Stimulated activated CD4-positive, alpha-beta T cell treated with anti-CD3 and anti-CD28 coated beads, Interleukin-4, amount 100 ng/mL, for 24 hours (primary cell): ENCODE measurements at places on chromosomes 11 and 22.
A peak's percentile ranks its signal among the peaks of the same experiment; 100 is the strongest.

- DNase-seq, result no peak
Measured at GRCh38 chr22:38566726-38567504, 3.1 kb downstream of the DMC1 start.

GRCh38 chr11:14898355-14898754 lies 6.3 kb upstream of the CYP2R1 start:
- DNase-seq, result no peak

GRCh38 chr11:131534611-131535010 lies 164.2 kb downstream of the NTM start:
- no peak for DNase-seq

DNA sequence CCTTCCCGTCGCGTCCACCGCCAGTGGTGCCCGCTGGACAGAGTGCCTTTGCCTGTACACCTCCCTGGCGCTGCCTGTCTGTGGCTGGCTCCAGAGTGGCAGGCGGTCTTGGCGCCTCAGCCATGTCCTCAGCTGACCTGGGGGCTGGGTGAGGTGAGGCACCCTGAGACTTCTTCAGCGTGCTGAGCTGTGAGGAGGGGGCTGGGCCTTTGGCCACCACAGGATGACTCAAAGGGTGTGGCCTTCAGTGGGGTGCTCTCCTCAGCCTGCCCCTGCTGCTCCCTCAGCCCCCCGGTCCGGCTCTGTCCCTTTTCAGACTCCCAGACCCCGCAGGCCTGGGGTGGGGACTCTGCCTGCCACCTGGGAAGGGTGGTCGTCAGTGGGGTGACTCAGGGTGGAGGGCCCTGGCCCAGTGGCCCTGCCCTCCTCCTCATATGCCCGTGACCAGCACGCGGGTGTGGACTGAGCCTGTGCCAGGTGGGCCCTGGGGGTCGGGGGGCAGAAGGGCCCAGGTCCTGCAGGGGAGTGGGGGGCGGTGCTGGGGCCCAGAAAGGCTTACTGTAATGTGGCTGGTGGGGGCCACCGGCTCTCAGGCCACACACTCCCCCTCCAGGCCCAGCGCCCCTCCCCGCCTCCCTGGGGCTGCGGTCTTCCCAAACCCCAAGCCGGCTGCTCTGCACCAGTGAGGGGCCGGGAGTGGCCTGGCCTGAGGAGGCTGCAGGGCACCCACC lies 15.9 kb downstream of the CRELD2 start:
- DNase-seq, result no peak

DNA sequence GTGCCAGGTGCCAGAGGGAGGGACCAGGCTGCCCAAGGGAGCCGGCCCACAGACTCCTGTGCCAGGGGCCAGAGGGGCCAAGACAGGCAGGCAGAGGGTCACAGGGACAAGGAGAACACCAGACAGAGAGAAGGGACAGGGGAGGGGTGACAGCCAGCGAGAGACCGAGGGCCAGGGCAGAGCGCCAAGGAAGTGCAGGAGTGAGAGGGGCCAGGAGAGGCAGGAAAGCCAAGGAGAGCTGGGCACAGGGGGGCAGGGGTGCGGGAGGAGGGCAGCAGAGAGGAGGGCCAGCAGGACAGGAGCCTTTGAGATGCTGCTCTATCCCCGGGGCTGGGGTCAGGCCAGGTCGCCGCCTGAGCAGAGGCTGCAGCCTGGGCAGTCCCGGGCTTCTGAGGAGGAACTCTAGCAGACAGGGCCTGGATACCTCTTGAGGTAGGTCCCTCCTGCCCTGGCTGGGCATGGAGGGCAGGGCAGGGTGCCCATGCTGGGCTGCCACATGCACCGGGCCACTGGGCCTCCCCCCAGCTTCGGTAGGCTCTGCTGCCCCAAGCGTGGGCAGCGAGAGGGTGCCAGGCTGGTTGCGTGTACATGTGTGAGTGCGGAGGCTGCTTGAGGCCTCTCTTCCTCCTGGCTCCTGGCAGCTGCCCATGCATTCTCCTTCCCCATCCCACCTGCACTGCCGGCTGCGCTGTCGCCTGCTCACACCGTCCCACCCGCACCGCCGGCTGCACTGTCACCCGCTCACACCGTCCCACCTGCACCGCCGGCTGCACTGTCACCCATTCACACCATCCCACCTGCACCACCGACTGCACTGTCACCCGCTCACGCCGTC lies 12.2 kb downstream of the LSP1 start:
- DNase-seq, result no peak

GRCh38 chr11:86257446-86257845 lies 12.9 kb downstream of the EED start:
- DNase-seq, result no peak

DNA sequence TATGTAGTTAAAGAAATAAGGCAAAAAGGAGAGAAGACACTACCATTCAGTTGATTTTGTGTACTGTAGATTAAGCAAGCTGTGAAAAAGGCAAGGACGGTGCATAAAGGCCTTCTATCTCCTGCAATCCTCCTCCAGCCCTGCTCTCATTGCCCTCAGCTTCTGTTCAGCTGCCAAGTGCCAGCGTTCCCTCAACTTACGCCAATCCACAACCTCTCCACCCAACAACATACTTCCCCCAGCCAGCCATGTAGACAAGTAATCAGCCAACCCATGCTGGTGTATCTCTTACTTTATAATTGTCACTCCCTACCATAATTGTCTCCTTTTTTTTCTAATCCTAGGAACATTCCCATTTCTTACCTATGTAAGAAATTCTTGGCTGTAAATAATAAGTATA lies 30.1 kb upstream of the ANO5 start:
- DNase-seq, result no peak

DNA sequence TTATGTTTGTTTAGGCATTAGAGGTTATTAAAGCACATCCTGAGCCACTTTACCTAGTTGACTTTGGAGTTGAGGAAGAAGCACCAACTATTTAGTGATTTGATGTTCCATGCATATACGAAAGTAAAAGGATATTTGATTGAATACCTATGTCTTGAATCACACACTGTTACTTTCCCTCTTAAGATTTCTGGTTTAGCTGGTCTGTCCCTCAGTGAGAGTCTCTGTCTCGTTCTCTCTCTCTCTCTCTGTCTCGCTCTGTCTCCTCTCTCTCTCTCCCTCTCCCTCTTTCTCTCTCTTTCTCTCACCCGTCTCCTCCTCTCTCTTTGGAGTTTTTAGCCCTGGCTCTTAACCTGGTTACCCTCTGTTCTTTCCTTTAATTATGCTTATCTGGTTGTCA lies 11.0 kb downstream of the CTNND1 start:
- DNase-seq, result no peak

- no peak for DNase-seq
Measured at GRCh38 chr22:20531404-20532201, 24.2 kb downstream of the MED15 start.

GRCh38 chr11:62443390-62444235 lies 24.8 kb downstream of the SCGB1A1 start:
- DNase-seq, result no peak

DNA sequence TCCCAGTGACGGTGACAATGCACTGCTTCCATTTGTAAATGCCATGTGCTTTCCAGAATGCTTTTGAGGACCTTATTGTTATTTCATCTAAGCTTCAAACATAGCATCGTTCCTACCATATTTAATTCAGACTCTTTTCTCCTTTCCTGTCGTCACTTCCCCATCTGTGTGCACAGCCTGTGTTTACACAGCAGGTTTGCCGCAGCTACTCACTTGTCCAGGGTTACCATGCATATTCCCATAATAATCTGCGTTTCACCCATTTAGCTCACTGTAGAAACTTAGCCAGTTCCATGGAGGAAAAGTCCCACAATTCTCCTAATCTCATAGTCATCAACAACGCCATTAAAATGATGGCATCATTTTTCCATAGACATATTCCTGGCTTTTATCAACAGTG lies 48.0 kb downstream of the FLI1 start:
- DNase-seq, result no peak

DNA sequence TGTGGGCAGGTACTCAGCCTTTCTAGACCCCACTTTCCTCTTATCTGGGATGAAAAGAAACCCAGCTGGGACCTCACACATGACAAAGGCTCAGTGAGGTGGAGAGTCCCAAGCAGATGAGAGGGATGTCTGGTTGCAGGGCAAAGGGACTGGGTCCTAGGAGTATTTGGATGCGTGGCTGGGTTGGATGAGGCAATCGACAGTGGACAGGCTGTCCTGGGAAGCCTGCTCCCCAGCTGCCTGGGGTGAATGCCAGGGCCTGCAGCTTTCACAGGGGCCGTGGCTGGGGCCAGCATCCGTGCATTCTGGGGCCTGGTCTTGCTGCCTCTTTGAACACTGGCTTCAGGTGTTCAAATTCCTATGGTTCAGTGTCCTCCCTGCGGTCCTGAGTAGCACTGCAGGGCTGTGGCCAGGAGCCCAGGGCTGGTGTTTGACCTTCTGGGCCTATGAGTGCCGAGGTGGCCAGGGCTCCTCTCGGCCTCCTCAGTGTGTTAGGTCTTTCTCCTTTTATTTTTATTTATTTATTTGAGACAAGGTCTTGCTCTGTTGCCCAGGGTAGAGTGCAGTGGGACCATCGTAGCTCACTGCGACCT lies 65.3 kb downstream of the MCM5 start:
- no peak for DNase-seq

GRCh38 chr11:110774138-110775014 lies 62.1 kb upstream of the ARHGAP20 start:
- DNase-seq, result no peak

GRCh38 chr11:66996609-66997273 lies 21.6 kb downstream of the C11orf86 start:
- no peak for DNase-seq

- DNase-seq, result no peak
Measured at GRCh38 chr22:17492247-17492646, 71.1 kb upstream of the SLC25A18 start.

GRCh38 chr22:44390613-44390970 lies 77.8 kb upstream of the SHISAL1 start:
- no peak for DNase-seq

DNA sequence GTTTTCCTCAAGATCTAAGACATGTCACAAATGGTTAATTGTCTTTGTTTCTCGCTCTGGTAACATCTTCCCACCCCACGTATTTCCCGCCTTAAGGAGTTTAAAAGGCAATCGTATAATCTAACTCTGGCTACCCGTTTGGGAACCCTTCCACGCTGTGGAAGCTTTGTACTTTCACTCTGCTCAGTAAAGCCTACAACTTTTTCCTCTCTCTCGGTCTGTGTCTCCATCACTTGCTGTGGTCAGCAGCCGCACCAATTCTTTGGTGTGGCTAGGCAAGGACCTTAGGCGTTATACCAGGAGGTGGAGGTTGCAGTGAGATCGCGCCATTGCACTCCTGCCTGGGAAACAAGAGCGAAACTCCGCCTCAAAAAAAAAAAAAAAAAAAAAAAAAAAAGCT lies 1430.1 kb downstream of the LRRC4C start:
- DNase-seq, result no peak

DNA sequence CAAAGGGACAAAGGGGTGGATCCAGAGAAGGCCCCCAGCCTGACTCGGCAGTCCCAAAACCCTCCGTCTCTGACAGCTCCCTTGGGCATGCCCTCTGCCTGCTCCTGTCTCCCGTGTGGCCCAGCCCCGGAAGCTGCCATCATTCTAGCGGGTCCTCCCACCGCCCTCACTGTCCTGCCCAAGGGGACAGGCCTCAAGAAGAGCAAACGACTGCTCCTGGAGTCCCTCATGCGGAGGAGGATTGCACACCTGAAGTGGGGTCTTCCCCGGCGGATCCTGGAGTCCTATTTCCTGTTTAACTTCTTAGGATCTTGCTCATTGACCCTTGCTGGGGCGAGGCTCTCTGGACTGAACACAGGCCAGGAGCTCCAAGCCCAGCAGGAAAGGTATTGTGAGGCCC lies 2.6 kb upstream of the MEI1 start:
- no peak for DNase-seq

GRCh38 chr11:3073029-3073435 lies 15.8 kb upstream of the CARS1 start:
- DNase-seq, result no peak

DNA sequence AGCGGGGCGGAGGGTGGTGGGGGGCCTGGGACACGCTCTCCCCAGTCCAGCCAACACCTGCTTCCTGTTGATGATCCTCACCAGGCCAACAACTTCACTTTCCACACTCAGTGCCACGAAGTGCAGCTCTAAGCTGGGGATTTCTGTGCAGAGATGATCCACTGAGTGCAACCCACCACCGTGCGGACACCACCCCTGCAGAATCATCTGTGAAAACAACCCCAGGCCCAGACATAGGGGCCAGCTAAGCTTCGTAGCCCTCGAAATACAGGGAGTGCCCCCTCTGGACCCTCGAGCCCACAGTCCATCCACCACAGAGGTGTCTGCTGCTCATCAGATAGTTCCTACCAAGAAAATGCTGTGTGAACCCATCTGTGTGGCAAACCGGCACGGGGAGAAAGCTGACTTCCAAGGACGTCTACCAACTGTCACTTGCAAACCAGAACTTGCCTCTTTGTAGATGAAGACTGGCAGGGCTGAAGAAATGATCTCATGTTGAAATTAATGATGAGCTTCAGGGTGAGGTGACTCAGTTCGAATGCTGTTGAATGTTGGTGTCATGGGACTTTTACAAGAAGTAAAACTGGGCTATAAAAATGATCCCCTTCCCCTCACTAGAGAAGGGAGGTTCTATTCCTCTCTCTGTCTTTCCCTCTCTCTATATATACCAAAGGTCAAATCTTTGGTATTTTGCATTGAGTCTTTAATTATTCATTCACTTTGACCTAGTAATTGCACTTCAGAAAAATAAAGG lies 73.4 kb downstream of the MYEOV start:
- DNase-seq, result no peak

DNA sequence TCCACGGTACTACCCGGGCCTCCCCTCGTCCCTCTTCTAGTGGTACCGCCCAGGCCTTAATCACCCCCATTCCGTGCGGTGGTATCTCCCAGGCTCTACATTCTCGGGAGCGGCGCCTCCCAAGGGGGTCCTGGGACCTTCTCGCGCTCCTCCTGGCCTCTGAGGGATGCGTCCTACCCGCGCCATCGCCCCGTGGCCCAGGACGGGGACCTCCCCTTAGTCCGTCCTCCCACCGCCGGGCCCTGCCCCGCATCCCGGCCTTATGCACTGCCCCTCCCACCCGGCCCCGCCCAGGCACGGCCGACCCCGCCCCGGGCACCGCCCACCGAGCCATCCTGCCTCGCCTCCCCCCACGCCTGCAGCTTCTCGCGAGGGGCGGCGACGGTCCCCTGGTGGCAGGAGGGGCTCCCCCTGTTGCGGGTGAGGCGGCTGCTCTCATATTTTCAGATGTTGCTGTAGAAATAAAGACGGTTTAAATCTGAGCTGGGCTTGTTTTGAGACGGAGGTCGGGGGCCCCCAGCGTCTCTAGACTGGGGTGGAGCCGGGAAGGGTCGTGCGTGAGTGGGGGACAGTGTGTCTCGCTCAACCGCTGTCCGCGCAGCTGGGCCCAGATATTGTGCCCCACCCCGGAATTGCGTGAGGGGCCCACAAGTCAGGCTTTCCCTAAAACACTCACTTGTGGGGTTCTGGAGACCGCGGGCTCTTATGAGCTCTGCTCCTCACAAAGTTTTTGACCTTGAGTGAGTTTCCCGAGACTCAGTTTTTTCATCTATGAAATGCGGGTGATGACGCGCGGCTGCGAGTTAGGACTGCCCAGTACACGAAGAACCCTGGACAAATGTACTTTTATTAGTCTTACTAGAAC lies 828 bp upstream of the RAB1B start:
- peak; percentile 85 for DNase-seq

GRCh38 chr22:24433828-24434470 lies 6.5 kb downstream of the ADORA2A start:
- peak; percentile 70 for DNase-seq

- DNase-seq, result no peak
Measured at GRCh38 chr11:128943428-128943976, 831 bp upstream of the TP53AIP1 start.

- DNase-seq, result no peak
Measured at GRCh38 chr11:82747471-82747870, 13.8 kb upstream of the FAM181B start.

- no peak for DNase-seq
Measured at GRCh38 chr11:126718276-126718675, 282.3 kb downstream of the KIRREL3 start.
